ENCODE measurements at places on chromosomes 1 and 21. TPM values are rescaled to one million over a fixed set of nuclear protein-coding genes. Genes with fewer than 3 reads are reported as not detected.

RHOU gene
- total RNA-seq: 2.8 TPM

VAV3 gene
- not detected for total RNA-seq

KRTAP19-1 gene
- total RNA-seq: not detected

IPO9 gene
- total RNA-seq: 22.3 TPM

OLFML3 gene
- 270 TPM for total RNA-seq

PTGER3 gene
- under 0.01 TPM for total RNA-seq

VASH2 gene
- total RNA-seq: 1.4 TPM

LDLRAD2 gene
- total RNA-seq: under 0.01 TPM

FCMR gene
- total RNA-seq: not detected

IL10 gene
- not detected for total RNA-seq

IFI44 gene
- 17.2 TPM for total RNA-seq

TBX15 gene
- not detected for total RNA-seq

CLCA4 gene
- not detected for total RNA-seq

KLF17 gene
- total RNA-seq: 0.05 TPM

BARHL2 gene
- not detected for total RNA-seq

MRPL20 gene
- 68.6 TPM for total RNA-seq

FAM89A gene
- 2.9 TPM for total RNA-seq

CALML6 gene
- 0.59 TPM for total RNA-seq

TTF2 gene
- 19.1 TPM for total RNA-seq

RNF223 gene
- not detected for total RNA-seq

DNAJC28 gene
- total RNA-seq: 1.7 TPM

DNM3 gene
- 0.55 TPM for total RNA-seq

AK5 gene
- total RNA-seq: 10.6 TPM

SFPQ gene
- 247 TPM for total RNA-seq

E2F2 gene
- under 0.01 TPM for total RNA-seq

BRINP2 gene
- total RNA-seq: under 0.01 TPM

MCM3AP gene
- 129 TPM for total RNA-seq

TSTD1 gene
- total RNA-seq: 17.8 TPM

THEM5 gene
- not detected for total RNA-seq

OR2T2 gene
- total RNA-seq: not detected

WNT9A gene
- total RNA-seq: 0.30 TPM

KCNA2 gene
- not detected for total RNA-seq

SLC6A9 gene
- total RNA-seq: 11.0 TPM

STYXL2 gene
- total RNA-seq: not detected

All from smooth muscle cell of the umbilical artery (primary cell).